ENCODE measurements at places on chromosomes 5 and 9.

DNA sequence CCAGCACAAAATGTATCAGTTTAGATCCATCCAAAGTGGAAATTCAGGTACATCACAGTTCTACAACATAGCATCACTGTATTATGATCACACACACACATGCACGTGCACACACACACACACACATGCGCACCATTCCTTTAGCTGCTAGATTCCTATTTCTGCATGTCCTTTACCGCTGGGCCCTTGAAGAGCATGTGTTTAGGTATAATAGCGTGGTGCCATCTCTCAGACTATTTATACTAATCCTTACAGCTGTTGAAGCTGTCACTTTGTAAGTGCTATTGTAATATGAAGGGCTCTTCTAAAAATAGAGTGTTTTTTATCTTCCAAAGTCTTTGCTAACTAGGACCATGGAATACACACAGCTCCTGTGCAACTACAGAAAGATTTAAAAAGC, 308.8 kb upstream of the TRPC7 start:
- no peak for DNase-seq

DNA sequence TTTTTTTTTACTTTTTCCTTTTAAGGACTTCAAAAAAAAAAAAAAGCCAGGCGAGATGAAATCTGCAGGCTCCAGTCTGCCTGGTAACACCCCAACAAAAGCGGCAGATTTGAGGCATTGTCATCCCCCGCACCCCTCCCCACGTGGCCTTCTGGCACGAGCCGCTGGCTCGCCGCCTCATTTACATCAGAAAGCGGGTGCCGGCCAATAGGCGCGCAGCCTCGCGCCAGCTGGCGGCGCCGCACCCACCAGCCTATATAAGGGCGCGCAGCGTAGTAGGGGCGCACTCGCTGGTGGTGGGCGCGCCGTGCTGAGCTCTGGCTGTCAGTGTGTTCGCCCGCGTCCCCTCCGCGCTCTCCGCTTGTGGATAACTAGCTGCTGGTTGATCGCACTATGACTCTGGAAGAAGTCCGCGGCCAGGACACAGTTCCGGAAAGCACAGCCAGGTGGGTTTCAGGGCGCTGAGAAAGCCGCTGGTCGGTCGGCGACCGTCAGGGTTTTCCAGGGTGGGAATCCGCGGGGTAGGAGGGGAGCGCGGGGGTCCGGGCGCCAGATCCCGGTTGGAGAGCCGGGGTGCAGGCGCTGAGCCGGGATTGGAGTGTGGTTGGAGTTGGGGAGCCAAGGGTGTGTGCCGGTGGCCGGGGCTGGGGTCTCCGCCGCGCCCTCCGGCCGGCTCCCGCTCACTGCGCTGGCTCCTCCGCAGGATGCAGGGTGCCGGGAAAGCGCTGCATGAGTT, at the start of gene GADD45G:
Gene GADD45G, plus strand, starts transcription at position 284 of the 736 bp plus-strand sequence. Its CDS starts 110 bp downstream, at position 394.
- peak; percentile 93 for DNase-seq

GRCh38 chr5:77851176-77852067, 75.3 kb upstream of the TBCA start:
- DNase-seq, result peak; percentile 29

- DNase-seq, result no peak
Observed at GRCh38 chr9:110081395-110081794, 126.6 kb downstream of the C9orf152 start.

DNA sequence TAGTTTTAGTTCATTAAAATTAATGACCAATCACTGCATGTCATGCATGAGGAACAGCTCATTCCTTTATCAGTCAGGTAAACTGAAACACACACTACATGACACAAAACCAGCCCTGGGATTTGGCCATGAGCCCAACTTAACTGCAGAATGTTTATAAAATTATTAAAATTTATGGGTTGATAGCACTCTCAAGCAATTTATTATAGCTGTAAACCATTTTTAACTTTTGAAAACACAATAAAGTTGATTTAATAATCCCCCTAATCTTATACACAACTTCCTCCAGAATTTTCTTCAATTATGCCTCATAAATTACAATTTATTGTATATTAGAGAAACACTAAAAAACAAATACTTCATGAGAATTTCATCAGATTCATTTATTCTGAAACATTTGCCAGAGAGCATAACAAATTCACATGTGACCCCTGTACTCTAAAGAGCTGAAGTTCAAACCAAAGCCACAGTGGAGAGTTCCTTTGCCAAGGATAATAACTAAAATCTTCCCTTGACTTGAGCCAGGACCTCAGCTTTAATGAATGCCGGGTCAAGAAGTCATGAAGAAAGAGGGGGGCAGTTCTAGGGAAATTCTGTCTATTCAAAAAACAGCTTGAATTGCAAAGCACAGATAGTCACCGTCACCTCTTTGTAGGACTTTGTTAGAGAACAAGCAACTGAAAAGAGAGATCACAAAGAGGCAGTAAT, 763.7 kb upstream of the GRAMD2B start:
- DNase-seq, result no peak
